ENCODE measurements at places on chromosomes 5 and 9.

DNA sequence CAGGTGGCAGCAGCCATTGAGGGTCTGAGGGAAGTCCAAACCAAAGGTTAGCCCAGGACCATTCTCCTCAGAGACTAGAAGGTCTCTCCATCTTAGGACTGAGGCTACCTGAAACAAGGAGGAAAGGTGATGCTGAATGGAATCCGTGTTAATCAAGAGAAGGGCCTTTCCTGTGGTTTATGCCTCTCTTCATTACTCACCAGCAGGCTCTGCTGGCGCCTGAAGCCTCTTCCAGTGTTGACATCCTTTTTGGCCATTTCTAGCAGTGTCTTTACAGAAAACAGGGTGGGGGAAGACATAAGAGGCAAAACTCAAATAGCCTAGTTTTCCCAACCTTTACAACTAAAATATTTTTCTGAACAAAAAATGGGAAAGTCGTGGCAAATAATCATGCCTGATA, 98.0 kb downstream of the ENC1 start:
- DNase-seq = no peak

DNA sequence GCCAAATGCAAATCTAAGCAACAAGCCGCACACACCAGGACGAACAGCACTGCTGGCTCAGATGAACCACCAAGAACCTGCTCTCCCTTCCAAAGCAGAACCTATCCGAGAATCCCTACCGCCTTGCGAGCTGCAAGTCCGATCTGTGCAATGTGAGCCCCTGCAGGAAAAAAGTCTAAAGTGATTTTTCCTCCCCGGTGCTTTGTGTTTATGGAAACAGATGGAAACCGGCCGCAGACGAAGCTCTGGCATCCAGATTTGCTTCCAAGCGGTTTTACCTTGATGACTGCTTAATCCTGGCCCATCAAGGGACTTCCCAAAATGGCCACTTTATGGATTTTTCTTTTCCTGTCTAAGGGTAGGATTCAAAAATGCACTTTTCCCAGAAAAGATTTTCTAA, 112.5 kb downstream of the VAV2 start:
- DNase-seq = no peak

DNA sequence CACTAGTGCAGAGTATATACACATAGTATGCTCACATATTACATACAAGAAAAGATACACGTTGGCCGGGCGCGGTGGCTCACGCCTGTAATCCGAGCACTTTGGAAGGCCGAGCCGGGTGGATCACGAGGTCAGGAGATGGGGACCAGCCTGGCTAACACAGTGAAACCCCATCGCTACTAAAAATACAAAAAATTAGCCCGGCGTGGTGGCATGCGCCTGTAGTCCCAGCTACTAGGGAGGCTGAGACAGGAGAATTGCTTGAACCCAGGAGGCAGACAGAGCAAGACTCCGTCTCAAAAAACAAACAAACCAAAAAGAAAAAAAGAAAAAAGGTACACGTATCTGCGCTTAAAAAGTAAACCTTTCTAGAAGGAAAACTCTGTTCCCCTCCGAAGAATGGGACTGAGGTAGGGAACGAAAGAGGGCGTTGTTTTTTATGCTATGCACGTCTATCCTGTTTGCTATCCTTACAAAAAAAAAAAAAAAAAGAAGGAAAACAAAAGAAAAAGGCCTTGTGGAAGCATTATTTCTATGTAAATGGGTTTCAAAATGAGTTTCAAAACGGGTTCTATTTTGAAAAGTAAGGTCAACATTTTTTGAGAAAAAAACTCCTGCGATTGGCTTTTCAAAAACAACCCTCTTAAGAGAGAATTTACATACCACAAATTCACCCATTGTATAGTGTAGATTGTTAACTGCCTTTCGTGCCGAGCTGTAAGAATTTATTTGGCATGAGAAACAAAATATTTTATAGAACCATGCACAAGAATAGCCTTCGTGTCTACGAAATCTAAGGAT, 1.2 kb downstream of the AK3 start:
- no peak for DNase-seq

GRCh38 chr9:136645903-136646754, 16.6 kb upstream of the EGFL7 start:
- no peak for DNase-seq

- no peak for DNase-seq
Observed at GRCh38 chr5:118126159-118126558, 862.2 kb downstream of the DTWD2 start.

DNA sequence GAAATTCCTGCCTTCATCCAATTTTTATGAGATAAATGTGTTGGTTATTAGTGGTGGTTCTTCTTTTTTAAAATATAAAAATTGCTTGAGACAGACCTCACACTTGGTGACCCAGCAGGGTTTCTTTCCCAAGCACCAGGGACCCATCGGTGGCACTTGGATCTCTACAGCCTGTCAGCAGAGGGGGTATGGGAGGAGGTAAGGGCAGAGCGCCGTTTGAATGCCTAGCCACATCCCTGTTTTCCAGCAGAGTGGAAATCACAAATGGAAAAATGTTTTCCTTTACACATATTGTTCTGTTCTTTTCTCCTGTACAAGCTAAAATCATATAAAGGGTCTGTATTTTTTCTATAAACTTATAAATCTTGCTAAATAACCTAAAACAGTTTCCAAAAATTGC, 248.0 kb downstream of the NR3C1 start:
- DNase-seq = no peak

DNA sequence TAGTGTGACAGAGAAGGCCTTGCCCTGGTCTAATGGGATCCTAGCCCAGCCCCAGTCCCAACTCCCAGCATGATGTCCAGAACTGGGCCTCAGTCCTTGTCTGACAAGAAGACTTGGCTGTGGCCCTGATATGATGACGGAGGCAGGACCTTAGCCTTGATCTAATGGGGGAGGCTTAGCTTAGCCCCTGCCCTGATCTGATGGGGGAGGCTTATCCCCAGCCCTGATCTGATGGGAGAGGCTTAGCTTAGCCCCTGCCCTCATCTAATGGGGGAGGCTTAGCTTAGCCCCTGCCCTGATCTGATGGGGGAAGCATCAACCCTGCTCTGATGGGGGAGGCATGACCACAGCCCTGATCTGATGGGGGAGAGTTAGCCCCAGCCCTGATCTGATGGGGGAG, 3.7 kb downstream of the PKN3 start:
- no peak for DNase-seq

DNA sequence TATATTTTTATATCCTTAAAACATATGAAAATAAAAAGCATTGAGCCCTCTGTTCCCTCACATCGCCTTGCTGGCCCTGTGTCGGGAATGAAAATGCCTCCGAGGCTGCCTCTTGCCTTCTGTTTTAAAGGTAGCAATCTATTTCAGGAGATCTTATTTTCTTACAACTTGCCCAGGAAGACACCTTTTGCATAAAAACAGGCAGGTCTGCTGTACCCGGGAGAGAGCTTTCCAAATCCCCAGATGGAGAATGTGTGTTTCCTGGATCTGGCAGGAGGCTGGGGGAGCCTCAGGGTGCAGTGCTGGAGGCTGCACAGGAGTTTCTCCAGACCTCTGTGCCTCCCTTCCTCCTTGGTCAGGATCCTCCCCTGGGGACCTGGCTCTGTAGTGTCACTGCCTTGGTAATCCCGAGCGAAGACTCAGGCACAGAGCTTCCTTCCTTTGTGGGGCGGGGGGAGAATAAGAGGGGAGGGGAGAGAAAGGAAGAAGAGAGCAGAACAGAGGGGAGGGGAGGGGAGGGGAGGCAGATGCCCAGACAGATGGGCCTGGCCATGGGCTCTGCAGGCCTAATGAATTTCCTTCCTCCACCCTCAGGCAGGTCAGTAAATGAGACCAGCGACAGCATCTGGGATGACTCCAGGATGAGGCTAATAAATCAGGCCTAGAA, 104.0 kb upstream of the BOD1 start:
- no peak for DNase-seq

DNA sequence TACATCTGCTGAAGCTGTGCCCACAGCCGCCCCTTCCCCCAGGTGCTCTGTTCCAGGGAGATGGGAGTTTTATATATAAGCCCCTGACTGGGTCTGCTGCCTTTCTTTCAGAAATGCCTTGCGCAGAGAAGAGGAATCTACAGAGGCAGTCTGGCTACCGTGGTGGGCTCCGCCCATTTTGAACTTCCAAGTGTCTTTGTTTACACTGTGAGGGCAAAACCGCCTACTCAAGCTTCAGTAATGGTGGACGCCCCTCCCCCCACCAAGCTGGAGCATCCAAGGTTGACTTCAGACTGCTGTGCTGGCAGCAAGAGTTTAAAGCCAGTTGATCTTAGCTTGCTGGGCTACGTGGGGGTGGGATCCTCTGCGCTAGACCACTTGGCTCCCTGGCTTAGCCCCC, 41.3 kb downstream of the RANBP17 start:
- no peak for DNase-seq

- DNase-seq = no peak
Observed at GRCh38 chr5:57939771-57940170, 457.2 kb upstream of the ACTBL2 start.

GRCh38 chr5:38036765-38037164, 196.9 kb upstream of the GDNF start:
- no peak for DNase-seq

DNA sequence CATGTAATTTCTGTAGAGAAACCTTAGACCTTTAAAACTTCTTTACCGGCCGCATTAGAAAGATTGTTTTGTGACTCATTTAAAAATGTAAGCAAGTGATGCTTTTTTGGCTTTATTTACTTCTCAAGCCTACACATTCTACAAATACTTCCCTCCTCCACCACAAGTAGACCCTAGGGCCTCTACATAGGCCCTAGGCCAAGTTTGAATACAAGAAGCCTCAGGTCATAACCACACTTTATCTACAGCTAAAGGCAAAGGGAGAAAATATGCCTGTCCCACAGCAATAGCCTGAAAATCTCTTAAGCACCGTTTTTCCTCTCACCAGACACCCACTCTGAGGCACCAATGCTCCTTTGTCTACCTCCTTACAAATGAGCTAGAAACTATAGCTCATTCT, 53.9 kb downstream of the CSNK1A1 start:
- no peak for DNase-seq

DNA sequence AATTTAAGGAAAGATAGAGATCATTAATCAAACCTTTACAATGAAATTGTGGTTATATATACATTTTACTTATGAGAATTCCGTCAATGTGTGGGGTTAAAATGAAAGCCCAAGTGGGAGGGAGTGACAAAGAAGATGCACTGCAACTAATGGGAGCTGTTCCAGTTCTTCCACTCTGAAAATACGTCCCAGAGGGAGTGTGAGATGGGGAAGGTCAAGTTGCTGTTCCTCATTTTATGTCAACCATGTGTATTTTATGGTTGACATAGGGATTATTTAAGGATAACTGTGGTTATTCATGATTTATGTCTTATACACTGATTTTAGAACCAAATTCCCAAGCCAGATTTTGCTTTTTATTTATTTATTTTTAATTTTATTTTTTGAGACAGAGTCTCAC, 14.2 kb upstream of the RGS3 start:
- DNase-seq = no peak

- DNase-seq = no peak
Observed at GRCh38 chr5:5116956-5117355, 23.2 kb upstream of the ADAMTS16 start.

GRCh38 chr9:38118862-38119438, 49.9 kb upstream of the SHB start:
- no peak for DNase-seq

- DNase-seq = no peak
Observed at GRCh38 chr5:75568202-75568601, 43.1 kb upstream of the ANKDD1B start.

GRCh38 chr5:83595217-83595616, 123.7 kb downstream of the VCAN start:
- no peak for DNase-seq

DNA sequence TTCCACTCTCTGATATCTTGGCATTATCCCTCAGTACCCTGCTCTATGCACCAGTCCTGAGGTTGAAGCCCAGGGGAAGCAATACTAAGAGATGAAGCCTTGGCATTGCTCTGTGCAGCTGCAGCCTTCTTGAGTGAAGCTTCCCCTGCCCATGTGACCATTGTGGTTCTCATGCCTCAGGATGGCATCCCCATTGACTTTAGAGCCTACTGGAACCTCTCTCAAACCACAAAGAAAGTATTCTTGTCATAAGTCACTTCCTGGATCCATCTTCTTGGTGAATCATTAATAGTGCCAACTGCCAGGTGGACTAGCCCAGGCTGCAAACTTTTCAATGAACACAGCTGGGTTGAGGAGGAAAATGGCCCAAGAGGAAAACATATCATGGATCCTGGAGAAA, 283.9 kb upstream of the RFX3 start:
- DNase-seq = no peak

GRCh38 chr9:98310752-98311392, 55.4 kb upstream of the TBC1D2 start:
- DNase-seq = no peak

GRCh38 chr9:114396558-114397218, 8.9 kb upstream of the AKNA start:
- DNase-seq = no peak

DNA sequence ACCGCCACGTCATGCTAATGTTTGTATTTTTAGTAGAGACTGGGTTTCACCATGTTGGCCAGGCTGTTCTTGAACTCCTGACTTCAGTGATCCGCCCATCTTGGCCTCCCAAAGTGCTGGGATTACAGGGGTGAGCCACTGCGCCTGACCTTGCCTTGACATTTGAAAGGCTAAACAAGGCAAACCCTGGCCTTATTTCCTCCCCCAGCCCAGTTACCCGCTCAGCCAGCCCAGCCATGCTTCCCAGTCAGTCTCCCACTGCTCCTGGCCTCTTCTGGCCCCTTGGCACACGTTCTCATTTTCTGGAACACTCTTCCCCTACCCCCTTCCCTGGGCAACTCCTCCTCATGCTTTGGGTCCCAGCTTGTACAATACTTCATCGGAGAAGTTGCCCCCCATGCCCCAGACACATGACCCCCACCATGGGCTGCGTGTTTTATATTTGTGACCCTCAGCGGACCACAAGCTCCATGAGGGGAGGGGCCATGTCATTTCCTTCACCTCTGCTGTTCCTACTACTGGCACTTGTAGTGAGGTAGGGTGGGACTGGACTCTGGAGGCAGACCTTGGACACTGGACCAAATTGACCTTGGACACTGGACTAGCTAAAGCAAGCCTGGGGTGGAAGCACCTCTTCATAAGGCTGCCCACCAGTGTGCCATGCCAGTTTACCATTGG, 94.4 kb upstream of the IER5L start:
- no peak for DNase-seq

DNA sequence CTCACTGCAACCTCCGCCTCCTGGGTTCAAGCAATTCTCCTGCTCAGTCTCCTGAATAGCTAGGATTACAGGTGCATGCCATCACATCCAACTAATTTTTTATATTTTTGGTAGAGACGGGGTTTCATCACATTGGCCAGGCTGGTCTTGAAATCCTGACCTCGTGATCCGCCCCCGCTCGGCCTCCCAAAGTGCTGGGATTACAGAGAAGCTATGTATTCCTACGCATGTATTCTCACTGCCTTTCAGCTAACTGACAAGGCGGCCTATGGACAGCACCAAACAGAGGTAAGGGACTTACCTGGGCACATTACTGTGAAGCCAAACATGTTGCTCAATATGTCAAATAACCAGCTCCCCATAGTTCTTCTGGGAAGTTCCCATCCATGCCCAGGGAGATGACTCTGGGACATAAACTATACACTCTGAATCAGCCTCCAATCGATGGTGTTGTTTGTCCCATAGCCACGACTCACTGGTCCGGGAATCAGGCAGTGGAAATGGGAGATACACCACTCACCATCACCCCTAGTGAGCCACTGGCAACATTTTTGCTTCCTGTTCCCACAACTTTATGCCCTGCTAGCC, 114.6 kb downstream of the SYK start:
- no peak for DNase-seq
